ELR (cell line): ENCODE measurements at places on chromosomes 4 and X.
A peak's percentile ranks its signal among the peaks of the same experiment; 100 is the strongest.

GRCh38 chr4:88754796-88755195 is 57.2 kb upstream of the NAP1L5 start:
- DNase-seq: no peak

GRCh38 chr4:2251073-2251794 is 9.3 kb upstream of the HAUS3 start:
- DNase-seq: no peak

DNA sequence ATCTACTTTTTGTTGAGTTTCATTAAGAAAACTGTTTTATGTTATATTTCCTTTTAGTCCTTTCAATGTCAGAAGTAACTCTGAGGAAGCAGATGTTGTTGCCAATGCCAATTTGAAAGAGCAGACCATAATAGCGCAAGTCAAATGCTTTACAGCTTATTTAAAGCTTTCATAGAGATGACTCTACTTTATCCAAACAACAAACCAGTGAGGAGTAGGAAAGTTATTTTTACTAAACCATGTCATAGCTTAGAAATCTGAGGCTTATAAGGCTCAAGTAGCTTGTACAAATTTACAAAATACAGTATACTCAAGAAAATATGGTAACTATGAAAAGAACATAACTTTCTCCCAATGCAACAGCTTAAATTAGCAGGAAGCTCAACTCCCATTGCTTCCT is 40.1 kb upstream of the SPOCK3 start:
- peak; percentile 53 for DNase-seq

DNA sequence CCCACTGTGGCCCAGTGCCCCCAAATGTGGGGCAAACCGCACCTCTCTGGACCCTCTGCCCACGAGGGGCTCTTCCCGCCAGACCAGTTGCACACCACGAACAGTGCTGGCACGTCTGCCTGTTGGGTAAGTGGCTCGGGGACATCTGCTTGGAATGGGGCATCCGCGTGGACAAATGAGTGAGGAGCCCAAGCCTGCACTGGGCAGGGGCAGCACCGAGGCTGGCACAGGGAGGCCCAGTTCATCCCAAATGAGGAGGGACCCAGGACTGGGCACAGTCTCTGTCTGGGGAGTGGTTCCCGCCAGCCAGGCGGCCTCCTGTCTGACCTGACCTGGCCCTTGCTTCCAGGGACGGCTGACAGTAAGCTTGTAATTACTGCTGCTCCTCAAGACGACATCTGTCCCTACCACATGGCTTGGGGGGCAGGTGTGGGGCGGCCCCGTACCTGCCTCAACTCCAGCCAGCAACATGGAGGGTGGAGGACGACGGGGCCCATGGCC is 3.2 kb downstream of the SPON2 start:
- DNase-seq: no peak

- DNase-seq: no peak
Measured at GRCh38 chrX:22015139-22015750, 16.9 kb upstream of the PHEX start.

- no peak for DNase-seq
Measured at GRCh38 chr4:14615671-14616070, 386.6 kb upstream of the CPEB2 start.

DNA sequence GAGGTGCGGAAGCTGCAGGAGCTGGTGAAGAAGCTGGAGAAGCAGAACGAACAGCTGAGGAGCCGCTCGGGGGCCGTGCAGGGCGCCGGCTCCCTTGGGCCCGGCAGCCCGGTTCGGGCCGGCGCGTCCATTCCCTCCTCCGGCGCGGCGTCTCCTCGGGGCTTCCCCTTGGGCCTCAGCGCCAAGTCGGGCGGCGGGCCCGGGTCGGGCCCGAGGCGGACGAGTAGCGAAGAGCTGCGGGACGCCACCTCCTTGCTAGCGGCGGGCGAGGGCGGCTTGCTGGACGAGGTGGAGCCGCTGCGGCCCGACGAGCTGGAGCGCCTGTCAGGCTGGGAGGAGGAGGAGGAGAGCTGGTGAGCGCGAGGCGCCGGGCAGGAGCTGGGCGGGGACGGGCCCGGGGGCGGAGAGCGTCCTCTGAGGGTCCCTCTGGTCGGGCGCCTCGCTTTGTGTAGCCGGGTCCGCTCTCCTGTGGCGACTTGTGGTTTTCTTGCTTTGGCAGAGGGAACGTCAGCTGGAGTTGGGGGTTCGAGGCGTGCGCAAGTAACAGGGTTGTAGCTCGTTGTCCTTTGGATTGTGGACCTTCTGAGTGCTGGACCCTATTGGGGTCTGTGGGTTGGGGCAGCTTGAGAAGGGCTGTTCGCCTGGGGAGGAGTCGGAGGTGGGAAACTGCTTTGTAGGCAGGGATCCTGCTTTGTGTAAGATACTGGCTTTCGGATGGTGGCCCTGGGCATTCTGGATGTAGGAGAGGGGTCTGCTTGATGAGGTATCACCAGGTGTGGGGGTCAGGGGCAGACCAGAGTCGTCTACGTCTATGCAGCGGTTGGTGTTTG is 662 bp downstream of the SLAIN2 start:
- peak; percentile 54 for DNase-seq

- DNase-seq: peak; percentile 42
Measured at GRCh38 chr4:7280926-7281690, 88.8 kb downstream of the SORCS2 start.

- peak; percentile 96 for DNase-seq
Measured at GRCh38 chr4:26326791-26327190, 6.0 kb downstream of the RBPJ start.

DNA sequence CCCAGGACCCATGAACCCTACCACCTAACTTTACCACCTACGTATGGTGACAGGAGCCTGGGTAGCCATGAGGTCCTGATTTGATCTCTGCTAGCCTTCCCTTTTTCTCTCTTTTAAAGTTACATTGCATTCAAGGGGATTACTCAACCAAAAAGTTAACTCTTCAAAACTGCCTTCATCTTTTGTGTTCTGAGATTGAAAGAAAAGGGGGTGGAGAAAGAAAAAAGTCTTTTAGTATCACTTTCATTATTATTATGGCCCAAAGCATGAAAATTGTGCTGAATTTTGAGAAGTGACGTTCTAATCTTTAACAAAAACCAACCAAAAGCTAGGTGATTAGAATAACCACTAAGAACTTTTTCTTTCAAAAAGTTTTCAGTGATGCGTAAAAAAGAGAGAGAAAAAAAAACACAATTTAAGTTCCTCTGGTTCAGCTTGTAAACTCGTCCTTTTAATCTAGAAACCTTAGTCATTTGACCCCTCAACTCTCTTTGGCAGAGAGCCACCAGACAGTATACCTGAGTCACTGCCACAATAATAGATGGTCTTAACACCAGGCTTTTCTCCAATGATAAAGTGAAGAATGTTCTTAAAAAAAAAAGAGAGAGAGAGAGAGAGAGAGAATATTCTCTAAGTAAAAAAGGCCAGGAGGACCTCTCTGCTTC is 347.4 kb upstream of the FGF13 start:
- DNase-seq: peak; percentile 45

GRCh38 chr4:48970471-48970921 is 15.6 kb upstream of the CWH43 start:
- DNase-seq: peak; percentile 87

DNA sequence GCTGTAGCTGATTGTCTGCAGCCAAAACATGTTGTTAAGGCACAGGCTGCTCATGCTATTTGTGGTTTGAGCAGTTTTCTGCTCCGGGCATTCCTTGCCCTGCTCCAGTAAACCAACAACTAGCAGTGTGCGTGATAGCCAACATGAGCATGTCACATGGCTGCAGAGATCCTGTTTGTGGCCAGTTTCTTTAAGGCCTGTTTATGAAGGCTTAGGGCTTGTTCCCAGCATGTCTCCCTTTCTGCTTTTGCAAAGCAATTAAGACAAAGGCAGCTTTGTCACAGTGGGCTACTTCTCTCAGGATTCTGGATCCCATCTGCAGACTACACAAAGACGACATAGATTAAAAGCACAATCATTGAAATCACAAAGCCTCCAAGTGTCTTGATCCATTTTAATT is 160.5 kb downstream of the ZNF518B start:
- peak; percentile 25 for DNase-seq
